GM23338 (cell line): ENCODE measurements at places on chromosomes 7 and 10.

DNA sequence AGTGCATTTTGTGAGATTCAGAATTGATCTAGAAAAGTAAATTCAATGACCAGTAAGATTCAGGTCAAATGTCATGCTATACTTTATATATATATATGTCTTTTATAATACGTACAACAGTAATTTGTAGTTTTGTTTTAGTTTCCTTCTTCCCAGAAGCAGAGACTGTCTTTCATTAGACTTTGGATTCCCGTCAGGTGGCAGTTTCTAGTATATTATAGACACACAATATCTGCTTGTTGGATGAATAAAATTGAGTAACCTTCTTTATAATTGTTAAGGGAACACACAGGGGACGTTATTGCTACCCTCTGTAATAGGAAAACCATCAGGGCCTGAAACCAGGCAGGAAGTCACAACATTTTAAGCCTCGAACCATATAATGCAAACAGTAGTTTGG lies 5.3 kb upstream of the LAMB1 start:
- no peak for DNase-seq

- DNase-seq, result no peak
These were observed 846 bp downstream of the MRLN start for GRCh38 chr10:59752278-59752940.

- DNase-seq, result peak; percentile 20
These were observed 253.4 kb downstream of the GALNT17 start for GRCh38 chr7:71385330-71385729.

DNA sequence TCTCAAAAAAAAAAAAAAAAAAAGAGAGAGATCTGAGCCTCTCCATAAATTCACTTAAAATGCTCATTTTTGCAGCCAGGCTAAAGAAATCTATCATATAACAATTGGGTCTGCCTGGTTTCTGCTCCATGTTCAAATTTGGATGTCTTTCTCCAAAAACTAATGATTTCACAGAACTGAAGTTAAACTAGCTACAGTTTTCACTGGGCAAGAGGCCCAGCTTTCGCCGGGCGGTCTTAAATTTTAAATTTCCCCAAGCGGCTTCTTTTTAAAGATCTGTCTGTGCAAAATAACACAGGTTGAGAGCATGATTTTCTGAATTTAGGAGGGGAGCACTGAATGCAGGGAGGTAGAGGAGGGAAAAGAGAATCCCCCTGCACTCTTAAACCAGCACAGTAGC lies 603.4 kb downstream of the KCNMA1 start:
- DNase-seq, result no peak

GRCh38 chr10:75911426-75911825 lies 480.0 kb downstream of the LRMDA start:
- DNase-seq, result no peak

GRCh38 chr7:134941185-134941900 lies 45.0 kb upstream of the AGBL3 start:
- peak; percentile 21 for DNase-seq

- no peak for DNase-seq
These were observed 249.0 kb upstream of the PLXNA4 start for GRCh38 chr7:132825222-132825621.

DNA sequence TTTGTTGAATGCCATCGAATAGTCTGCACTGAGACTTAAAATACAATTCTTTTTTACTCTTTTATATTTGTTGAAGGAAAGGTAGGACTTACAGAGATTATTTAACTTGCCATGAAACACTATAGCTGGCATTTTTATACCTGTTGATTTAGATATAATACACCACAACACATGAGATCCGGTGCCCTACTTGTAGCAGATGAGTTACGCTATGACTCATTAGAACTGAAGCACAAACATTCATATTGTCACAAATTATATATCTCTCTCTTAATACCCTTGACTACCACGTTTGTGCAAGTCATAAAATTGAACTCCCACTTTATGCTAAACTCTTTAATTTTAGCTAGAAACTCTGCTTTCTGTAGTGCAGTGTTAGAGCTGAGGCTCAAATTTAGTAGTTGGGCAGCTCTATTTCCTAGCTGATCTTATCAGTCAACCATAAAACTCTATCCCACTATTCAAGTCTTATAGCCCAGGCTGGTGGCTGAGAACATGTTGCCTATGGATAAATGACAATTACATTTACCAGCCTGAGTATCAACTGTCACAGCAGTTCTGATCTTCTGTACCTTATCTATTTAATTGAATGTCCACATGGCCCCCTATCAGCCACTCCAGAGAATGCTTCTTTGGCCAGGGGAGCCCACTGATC lies 137.4 kb upstream of the SEMA3D start:
- peak; percentile 20 for DNase-seq

GRCh38 chr7:138865843-138866242 lies 67.8 kb upstream of the ATP6V0A4 start:
- peak; percentile 54 for DNase-seq

- no peak for DNase-seq
These were observed 12.2 kb upstream of the LAT2 start for GRCh38 chr7:74197449-74198124.

- DNase-seq, result peak; percentile 88
These were observed 255.1 kb upstream of the MKLN1 start for GRCh38 chr7:131072505-131073091.

DNA sequence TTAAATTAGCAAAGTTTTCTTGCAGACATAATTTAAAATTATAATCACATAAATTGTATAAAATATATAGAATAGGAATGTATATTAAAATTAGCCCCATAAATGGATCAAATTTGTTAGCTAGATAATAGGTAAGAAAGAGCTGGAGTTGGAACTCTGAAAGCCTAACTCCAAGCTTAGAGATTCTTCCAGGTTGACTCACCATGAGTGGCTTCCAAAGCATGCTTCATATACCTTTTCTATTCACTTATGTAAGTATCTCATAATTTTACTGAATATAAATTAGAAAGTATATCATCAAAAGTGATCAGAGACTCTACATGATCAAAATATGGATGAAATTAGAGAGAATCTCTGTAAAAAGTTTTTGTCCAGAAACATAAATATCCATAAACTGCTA lies 320.7 kb upstream of the MAGI2 start:
- DNase-seq, result no peak

- no peak for DNase-seq
These were observed 124.4 kb upstream of the RNF32 start for GRCh38 chr7:156515911-156516790.

- DNase-seq, result no peak
These were observed 18.4 kb downstream of the ADAM8 start for GRCh38 chr10:133258066-133258817.

GRCh38 chr7:74409571-74409970 lies 44.1 kb upstream of the GTF2IRD1 start:
- no peak for DNase-seq

GRCh38 chr7:4715410-4715776 lies 33.3 kb downstream of the FOXK1 start:
- no peak for DNase-seq

GRCh38 chr7:12504149-12504548 lies 66.4 kb upstream of the SCIN start:
- DNase-seq, result no peak

GRCh38 chr10:69438536-69439349 lies 12.5 kb upstream of the TSPAN15 start:
- no peak for DNase-seq

DNA sequence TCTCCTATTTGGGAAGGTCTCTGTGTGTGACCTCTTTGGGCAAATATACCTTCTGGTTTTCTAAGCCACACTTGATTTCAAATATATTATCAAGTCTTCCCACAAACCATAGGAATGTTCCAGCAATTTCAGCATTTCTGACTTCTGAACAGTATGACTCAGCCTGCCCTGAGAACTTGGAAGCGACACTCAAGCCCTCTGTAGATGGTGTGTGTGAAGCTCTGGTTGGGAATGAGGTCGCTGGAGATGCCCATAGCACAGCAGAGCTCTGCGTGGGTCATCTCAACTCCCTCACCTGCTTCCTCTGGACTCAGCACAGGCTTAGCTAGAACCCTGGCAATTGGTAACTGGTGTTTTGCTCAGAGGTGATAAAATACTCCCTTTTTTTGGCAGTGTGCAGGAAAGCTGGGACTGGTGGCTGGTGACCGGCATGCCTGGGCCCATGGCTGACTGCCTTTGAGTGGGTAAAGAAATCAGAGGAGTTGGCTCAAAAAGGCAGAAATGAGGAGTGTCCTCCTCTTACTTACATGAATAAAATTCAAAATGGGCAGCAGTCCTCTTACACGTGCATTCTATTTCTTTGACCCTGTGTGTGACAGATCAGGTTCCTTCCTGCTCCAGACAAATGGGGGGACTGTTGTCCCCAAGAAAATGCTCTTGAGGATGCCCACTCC lies 87.5 kb upstream of the NRP1 start:
- DNase-seq, result no peak

DNA sequence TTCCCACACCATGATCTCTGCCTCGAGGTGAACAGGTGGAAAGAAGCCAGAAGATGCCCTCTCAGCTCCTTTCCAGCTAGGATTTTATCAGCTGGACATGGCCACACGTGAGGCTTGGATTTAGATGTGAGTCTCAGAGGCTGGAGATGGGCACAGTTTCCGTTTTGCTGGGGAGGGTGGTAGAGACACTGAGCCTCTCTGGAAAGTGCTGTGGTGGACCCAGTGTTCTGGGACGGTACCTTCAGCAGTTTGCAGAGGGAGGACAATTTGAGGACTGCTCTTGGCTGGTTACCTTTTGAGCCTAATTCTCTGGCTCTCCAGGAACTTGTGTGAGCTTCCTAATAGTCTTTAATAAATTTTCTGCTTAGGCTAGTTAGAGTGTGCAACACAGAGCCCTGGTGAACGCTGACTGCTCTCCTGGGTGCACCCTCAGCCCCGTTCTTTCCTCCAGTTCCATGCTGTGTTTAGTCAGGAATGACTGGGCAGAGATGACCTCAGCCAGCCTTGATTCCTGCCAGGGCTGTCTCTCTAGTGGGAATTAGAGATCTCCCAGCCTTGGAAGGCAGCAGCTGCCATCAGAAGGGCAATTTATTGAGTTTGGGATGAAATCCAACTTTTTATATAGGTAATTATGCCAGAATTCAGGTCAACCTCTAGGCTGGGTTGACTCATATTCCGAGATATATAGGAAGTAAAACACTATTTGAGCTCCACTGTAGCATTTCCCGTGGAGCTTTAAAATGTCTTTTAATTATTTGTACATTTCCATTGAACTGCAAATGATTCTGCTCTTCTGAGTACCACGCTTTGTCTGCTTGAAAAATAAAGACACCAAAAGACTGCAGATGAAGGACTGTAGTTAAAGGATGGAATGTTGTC lies 103.9 kb downstream of the GATA3 start:
- no peak for DNase-seq

GRCh38 chr7:152173372-152174070 lies 148.0 kb downstream of the GALNT11 start:
- DNase-seq, result no peak

GRCh38 chr10:120607710-120608703 lies 151.0 kb downstream of the PLPP4 start:
- DNase-seq, result no peak
